ENCODE measurements at places on chromosomes 7 and 10.

- no peak for DNase-seq
Measured at GRCh38 chr7:90222811-90223725, 11.5 kb downstream of the STEAP2 start.

- no peak for DNase-seq
Measured at GRCh38 chr7:150375662-150376521, 3.2 kb upstream of the ZNF775 start.

DNA sequence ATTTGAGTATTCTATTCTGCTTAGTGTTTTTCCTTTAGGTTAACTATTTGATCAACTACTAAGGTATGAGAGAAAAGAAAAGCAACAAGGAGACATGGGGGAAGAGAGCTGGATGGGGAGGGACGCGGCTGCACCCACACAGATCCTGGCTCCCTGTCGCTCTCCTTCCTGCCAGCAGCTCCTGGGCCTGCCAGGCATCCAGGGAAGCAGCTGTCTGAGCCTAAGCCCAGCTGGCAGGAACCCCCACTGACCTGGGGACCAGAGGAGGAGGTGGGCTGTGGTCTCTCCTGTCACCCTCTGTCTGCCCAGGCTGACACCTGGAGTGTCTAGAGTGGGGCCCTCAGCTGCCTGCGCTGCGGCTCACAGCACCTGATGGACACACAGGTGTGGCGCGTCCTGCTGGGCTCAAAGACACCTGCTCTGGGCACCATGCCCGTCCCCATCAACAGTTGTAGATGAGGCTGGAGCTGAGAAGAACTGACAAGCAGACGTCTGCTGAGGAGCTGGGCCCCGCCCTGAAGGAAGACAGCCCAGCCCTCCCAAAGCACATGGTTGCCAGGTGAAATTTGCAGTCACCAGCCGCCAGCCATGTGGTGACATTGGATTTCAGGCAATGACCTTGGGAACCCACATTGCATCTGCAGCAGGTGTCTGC lies 207.9 kb downstream of the PLXNA4 start:
- DNase-seq, result no peak

- DNase-seq, result no peak
Measured at GRCh38 chr10:73076360-73077183, 20.1 kb downstream of the P4HA1 start.

GRCh38 chr10:4127518-4128315 lies 342.7 kb upstream of the KLF6 start:
- no peak for DNase-seq

GRCh38 chr7:134108802-134109201 lies 18.3 kb upstream of the LRGUK start:
- no peak for DNase-seq

DNA sequence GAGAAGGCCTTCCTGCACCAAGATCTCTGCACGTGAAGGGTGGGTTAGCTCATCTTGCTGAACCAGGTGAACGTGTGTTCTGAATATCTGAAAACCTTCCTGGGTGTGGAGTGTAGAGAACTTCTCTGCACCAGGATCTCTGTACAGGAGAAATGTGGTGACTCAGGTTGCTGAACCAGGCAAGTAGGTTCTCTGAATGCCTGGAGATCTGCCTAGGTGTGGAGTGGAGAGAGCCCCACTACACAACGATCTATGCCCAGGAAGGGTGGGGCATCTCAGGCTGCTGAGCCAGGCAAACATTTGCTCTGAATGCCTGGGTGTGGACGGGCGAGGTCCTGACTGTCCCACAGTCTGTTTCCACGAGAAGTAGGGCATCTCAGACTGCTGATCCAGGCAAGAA lies 1002.3 kb upstream of the KCND2 start:
- DNase-seq, result no peak

DNA sequence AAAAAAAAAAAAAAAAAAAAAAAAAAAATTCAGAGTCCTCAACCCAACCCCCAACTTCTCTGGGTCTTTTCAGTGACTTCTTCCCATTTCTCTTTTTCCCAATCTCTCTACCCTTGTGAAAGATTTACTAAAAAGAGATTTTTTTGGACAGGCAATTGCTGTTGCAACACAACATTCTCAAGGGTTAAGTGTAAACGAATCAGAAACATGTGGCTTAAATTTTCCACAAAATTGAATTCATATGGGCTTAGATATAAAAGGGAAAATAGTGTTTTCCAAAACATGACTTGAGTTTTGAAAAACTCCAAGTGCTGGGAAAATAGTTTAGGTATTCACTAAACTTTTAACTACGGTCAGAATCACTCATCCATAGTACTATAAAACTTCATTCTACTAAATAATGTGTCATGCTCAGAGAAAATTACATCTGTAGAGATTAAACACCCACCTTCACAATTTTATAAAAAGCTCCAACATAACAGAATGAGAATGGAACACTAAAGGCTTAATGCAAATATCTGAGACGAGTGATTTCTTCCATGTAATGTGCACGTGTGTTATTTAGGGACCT lies 643.1 kb downstream of the PARD3 start:
- DNase-seq, result no peak

DNA sequence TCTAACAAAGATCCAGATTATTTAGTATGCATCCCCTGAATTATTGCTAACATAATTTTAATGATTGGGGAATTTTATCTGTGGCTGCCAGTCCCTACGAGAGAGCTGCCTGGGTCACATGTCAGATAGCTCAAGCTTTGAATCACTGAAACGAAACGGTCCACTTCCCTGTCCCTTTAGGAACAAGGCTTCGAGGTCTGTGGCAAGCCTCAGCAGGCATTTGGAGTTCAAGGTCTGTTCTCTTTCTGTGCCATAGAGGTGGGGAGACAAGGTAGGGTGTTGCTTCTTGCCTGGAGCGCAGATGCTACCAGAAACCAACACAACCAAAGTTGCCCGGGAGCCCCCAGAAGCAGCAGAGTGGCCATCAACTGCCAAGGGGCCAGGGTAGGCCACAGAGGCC lies 13.9 kb upstream of the SH2D4B start:
- no peak for DNase-seq

Measured in stimulated activated CD8-positive, alpha-beta memory T cell treated with anti-CD3 and anti-CD28 coated beads, Interleukin-4, amount 100 ng/mL, for 1 hour (primary cell).